Hematopoietic multipotent progenitor cell (in vitro differentiated cells): ENCODE measurements at places on chromosomes 5 and 9.

- DNase-seq: no peak
These were observed 50.1 kb upstream of the FBXL17 start for GRCh38 chr5:108432024-108432423.

DNA sequence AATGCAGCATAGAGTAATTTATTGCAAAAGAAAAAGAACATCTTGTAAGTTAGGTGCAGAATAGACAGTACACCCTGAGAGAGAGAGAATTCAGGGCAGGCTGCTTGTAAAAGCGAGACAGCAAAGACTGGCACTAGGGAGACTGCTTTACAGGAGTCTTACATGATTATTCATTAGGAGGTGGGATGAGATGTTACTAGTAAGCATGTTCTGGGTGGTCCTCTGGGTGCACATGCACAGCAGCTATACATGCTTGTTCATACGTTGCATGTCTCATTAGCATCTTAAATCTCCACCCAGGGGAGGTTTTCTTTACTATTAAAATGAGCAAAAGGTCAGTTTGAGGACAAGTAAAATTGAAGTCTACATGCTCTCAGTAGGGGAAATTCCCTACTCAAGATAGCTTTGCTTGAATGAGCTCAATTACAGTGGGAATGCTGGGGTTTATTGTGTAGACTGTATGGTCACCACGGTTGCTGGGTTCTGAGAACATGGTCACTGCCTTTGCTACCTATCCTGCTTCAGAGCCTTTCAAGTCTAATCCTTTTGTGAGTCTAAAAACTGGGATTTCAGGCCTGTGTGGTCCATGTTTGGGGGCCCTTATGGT lies 60.6 kb downstream of the RGS7BP start:
- DNase-seq: no peak

DNA sequence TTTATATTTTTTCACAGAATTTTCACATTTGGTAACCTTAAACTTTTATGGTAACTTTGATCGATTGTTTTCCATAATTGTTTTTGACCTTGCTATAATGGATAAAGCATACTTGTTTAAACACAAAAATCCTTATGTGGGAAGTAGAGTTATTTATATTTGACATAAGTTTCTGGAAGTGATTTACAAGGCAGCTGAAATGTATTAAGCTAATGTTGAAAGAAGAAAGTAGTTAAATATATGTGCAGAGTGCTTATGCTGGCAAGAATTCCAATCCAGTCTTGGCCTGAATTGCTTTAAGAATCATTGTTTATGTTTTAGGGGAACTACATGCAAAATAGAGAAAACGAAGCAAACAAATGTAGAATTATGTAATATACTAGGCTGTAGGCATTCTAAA lies 763.6 kb downstream of the TAF11L14 start:
- DNase-seq: no peak

DNA sequence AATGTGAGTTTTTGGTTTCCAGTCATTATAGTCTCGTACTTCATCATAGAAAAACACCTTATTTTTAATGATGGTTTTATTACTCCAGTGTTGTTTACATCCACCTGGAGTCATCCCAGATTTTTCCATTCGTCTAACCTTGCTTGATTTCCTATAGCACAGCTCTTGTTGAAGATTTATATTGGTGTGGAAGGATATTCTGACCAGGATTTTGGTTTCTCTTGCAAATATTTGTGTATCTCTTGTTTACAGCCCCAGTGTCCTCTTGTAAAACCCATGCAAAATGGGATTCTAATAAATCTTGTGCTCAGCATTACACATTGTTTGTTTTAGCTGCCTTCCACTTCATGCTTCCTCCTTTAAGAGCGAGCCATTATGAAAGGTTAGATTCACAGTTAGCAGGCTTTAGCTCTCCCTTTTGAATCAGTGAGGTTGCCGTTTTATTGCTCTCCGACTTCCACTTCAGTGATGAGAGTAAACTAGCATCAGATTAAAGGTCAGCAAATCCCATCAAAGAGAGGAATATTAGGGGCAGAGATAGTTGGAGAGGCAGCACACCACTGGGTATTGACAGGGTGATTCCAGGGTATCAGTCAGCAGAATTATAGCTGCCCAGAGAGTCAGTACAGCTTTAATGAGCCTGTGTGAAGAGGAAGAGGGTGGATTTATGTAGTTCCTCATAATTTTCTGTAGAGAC lies 157.1 kb downstream of the PBX3 start:
- peak; percentile 61 for DNase-seq

DNA sequence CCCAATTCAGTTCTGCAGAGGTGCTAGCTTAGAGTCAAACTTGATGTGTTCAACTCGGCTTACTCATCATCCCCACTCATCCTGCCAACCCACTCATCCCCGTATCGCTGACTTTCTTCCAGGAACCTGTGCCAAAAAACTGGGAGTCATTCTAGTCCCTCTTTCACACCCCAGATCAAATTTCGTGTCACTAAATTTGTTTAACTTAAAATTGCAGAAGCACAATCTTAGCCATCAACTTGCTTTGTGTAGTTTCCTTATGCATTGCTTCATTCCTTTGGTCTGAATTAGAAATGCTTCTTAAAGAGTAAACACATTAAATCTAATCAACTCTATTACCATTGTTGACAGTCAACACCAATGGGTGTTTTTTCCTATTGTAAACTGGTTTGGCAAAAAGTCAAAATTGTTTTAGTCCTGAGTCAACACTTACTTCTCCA lies 162.4 kb downstream of the TTC39B start:
- DNase-seq: no peak

- no peak for DNase-seq
These were observed 40.1 kb downstream of the PCDHGC5 start for GRCh38 chr5:141529002-141529401.

- DNase-seq: no peak
These were observed 33.4 kb upstream of the ANXA1 start for GRCh38 chr9:73118286-73118685.

DNA sequence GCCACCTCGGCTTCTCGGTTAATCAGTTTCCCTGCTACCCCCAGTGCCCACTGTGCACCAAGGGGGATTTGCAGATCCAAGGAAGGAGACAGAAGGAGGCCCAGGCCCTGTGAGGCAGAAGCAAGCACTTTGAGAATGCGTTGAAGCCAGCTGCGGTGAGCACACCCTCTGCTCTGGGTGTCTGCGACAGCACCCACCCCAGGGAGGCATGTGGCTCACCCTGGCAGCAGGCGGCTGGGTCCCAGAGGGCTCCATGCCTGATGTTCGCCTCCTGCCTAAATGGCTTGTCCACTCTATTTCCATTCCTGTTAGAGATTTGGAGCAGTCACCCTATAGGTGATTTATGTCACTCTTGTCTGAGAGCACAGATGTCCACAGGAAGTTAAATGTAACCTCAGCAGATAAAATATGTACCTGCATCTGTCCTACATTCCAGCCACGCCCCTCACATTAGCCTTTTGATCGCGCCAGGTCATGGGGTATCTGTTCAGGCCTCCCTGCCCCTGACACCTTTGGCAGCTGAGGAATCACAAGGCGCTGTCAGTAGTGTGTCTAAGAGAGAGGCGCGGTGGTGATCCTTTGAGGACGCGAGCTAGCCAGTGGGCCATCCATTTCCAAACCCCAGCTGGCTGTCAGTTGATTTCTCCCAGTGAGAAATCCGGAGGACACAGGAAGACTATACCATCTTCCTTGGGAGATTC lies 28.1 kb downstream of the PTGES2 start:
- no peak for DNase-seq

GRCh38 chr5:88674356-88675167 lies 208.4 kb downstream of the MEF2C start:
- no peak for DNase-seq

DNA sequence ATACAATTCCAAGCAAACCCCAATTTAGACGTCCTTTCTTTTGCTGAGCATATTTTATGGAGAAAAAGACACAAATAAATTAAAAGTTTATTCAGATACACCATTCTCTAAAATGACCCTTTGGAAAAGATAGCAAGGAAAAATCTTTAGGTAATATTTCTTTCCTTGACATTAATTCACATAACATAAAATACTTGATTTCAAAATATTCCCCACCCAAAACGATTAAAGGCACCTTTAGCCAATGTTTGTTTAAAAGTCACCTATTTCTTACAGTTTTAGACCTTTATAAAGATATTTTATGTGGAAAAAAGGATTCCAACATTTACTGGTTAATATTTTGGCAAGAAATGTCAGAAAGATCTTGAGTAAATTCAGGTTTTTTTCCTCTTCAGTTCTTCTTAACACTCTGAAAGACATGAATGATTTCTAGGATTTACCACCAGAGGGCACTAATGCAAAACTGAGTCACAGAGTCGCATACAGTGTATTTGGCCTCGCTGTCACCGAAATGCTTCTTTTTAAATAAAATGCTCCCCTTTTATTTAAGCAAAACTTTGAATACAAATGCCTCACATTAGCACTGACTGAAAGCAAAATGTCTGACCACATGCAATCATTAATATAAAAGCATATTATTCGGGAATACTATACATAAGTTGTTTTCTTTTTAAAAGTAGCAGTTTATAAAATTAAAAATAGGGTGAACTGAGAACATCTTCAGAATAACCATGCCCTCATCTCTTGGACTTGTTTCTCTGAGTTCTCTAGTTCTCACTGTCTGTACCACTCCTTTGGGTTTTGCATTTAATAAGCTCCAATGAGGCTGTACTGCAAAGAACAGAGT lies 122.5 kb downstream of the SLC1A3 start:
- peak; percentile 60 for DNase-seq

DNA sequence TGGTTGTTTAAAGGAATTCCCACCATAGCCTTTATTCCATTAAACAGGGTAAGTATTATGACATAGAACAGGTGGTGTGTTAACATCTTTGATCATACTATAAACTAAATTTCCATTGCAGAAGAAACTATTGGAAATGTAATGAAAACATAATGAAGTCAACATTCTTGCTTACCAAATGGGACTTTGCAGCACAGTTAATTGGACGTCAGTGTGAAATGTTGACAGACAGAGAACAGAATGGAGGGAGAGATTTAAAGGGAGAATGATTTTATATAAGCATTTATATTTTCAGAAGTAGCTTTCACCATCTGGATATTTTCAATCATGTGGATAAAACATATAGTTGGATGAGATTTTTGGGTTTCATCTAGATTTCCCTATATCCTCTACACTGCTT lies 311.3 kb downstream of the TUSC1 start:
- DNase-seq: no peak

- DNase-seq: no peak
These were observed 131.2 kb downstream of the WNK2 start for GRCh38 chr9:93315118-93315517.

DNA sequence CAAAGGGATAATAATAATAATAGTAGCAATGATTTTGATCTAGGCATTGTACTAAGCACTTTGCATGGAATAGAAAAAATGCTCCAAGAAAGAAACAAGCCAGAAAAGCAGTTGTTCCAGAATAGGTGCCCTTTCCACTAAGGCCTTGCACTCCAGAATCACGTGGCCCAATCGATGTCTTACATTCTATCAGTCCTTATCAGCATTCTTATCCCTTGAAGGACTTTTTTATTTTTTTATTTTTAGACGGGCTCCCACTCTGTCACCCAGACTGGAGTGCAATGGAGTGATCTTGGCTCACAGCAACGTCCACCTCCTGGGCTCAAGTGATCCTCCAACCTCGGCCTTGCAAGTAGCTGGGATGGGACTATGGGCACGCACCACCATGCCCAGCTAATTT lies 36.5 kb downstream of the PDZD2 start:
- DNase-seq: no peak

DNA sequence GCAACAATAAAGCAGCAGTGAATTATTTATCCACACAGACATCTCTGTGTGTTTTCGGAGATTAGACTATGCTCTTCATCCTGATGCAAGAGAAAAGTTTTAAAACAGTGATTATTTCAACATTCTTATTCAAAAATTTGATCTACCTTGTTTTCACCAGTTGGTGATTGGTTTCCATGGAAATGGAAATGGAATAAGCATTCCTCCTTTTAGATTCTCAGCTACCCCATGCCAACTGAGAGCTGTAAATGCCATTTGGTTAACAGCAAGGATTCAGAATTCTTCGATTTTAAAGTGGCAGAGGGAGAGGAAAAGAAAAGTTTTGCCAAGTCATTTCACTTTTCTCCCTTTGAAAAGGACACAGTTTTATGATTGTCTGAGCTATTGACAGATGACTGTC lies 154.7 kb downstream of the PCSK5 start:
- DNase-seq: no peak

DNA sequence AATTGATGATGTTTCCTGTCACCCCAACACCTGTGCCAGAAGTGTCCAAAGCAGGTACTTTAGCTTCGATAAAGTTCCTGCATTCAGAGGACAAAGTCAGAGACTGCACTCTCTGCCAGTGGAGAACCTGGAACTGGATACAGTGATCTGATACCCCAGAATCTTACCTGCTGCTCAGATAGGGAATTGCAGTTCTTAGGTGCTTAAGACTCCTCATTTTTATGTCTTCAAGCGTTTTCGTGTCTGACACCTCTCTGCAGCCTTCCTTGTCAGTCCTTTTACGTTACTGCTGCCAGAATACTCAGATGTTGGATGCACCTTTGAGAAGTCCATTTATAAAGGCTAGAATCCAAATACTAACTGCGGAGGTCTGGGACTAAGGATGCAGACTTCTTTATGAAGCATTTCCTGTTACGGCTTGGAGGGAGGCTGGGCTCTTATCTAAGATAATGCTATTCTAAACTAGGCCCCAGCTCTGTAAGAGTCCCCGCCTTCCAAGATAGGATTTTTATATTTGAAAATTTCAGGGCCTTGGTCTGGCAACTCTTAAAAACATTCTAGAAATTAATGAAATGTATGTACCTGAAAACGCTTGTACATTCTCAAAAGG lies 1.9 kb downstream of the ISOC1 start:
- no peak for DNase-seq

- DNase-seq: no peak
These were observed 83.8 kb downstream of the TRIO start for GRCh38 chr5:14226992-14227391.

DNA sequence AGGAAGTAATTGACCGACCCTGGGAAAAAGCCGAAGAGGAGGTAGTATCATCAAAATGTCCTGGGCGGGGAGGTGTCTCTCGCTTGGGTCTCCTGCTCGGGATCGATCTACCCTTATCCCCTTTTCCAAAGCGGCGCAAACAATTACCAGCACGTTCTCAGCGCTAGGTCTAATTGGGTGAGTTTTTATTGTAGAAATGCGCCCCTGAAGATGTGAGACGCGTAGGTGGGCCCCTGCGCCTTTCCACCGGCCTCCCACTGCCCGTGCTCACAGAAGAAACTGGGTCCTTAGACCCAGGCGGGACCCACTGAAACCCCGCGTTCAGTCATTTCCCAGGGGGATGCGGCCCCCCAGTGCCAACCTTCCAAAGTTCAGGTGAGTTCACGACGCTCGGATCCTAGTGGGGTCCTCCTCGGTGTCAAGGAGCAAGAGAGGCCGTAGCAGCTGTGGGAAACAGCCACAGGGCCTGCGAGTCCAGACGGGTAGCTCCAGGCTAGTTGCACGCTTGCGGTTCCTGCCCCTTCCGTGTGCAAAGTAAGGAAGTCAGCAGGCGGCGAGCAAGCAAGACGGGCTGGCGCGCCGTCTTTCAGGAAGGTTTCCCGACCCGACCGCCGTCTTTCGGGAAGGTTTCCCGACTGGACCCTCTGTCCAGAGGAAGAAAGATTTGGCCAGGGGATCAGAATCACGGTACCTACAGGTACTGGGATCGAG lies 1.5 kb downstream of the SMIM32 start:
- peak; percentile 14 for DNase-seq

GRCh38 chr5:68215208-68215897 lies at the start of gene PIK3R1:
TSS of gene PIK3R1 (plus strand) at chr5:68215756. CDS start at chr5:68226676, 10,920 bp downstream.
- peak; percentile 97 for DNase-seq
